Hypothalamus (tissue), 51 donors: ENCODE measurements at places on chromosomes 11 and 22.

DNA sequence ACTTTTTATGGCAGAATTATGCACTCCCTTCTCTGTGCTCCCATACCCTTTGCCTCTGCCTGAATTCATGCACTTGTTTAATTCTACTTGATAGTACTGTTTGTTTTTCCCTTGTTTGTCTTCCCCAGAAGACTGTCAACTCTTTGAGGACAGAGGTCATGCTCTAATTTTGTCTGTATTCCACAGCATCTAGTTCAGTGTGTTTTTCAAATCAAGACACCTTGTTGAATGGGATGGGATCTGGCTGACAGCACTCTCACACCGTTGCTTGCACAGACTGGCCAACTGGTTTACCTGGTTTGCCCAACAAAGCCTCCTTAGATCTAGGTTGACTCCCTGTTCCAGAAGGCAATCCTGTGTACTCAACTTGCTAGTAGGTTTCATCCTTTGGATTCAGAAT lies 121.2 kb upstream of the TIMP3 start:
- DNase-seq: no peak

DNA sequence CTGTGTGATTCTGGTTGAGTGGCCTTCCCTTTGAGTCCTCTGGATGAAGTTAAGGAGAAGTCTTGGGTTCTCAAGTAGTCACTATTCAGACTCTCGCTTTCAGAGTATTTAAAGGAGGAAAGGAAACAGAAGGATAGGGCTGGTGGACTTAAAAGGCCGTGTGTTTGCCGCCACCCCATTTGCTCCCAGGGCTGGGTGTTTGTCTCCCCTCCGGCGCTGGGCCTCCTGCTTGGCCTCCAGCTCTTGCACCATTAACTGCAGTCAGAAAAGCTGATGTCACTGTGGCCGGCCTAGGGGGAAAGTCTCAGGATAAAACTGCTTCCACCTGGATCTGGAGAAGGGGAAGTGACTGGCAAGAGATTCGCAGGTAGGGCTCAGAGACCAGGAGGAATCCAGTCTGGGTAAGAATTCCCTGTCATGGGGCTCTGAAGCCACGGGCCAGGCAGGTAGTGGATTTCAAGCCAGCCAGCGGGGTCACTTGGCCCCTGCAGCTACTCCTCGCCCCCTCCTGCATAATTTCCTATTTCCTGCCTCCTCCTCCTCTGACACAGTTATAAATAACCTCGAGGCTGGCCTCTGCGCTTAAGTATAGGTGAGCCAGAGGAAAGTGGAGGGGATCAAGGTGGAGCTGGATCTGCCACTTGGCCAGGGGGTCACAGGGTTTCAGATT lies 17.1 kb downstream of the TIMP3 start:
- DNase-seq: no peak

DNA sequence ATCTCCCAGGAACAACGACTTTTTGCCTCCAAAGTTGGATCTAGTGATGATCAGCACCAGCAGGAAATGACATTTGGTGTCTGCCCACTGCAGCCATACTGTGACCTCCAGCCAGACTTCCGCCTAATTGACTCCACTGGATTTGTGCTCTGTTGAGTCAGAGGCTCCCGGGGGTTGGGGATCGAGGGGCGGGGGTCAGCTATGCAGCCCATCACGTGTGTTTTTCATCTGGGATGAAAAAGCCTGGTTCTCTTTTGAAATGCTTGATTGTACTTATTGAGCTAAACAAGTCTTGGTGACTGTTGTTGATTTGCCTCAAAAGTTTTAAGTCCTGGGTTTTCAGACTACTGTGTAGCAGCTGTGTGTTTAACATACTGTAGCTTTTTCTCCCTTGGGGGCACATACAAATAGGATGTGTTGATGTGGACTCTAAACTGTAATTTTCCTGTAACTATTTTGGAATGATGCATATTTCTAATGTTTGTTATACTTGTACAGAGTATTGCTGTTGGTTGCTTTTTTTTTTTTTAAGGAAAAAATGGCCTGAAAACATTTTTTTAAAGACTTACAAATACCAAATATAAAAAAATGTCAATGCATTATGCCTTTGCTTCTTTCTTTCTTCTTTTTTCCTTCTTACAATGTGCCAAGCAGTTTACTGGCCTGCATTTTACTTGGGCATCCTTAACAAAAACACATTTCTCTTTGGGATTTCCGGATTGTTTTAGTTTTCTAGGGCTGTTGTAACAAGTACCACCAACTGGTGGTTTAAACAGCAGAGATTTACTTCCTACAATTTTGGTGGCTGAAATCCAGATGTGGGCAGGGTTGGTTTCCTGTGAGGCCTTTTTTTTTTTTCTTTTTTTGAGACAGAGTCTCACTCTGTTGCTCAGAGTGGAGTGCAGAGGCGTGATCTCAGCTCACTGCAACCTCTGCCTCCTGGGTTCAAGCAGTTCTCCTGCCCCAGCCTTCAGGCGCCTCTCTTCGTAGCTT lies 46.1 kb upstream of the OR4B1 start:
- no peak for DNase-seq

DNA sequence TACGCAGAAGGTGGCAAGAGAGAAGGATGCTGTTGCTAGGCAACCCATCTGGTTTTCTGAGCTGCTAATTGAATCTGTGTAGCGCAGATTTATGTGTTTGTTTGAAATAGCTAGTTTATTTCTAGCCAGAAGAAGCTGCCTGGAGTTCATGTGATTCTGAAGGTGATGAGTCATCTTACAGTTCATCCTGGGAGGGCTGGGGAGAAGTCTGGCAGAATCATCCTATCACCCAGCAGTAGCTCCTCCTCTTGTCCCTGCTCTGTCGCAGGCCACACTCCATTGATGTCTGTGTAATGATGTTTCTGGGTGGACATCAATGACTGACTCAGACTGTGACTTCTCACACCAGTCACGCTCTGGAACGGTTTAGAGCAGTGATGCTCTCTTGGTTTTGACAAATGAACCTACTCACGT lies 4.8 kb upstream of the FBXO7 start:
- no peak for DNase-seq

- no peak for DNase-seq
These were observed 21.5 kb downstream of the PICALM start for GRCh38 chr11:86047275-86047991.

DNA sequence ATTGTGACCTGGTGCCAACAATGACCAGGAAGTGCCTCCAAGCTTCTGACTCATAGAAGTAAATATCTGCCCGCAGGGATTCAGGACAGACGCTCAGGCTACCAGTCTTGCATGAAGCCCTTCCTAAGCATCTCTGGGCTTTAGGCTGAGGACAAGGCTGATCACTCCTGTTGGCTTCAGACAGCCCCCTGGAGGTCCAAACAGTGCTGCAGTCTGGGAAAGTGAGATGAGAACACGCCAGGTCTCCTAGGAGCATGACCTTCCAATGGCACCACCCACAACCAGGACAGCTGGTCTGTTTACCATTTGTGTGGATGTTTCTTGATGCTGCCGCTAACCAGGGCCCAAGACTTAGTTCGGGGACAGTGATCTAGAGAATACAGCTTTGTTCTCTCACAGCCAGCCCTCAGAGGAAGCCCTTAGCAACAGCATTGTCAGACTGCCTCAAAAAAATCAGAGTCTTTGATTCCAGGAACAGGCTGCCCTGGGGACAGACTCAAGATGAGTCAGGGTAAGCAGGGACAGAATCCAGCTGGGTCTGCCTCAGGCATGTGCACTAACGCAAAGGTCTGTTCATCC lies 111.2 kb downstream of the ZNF280B start:
- peak; percentile 73 for DNase-seq

DNA sequence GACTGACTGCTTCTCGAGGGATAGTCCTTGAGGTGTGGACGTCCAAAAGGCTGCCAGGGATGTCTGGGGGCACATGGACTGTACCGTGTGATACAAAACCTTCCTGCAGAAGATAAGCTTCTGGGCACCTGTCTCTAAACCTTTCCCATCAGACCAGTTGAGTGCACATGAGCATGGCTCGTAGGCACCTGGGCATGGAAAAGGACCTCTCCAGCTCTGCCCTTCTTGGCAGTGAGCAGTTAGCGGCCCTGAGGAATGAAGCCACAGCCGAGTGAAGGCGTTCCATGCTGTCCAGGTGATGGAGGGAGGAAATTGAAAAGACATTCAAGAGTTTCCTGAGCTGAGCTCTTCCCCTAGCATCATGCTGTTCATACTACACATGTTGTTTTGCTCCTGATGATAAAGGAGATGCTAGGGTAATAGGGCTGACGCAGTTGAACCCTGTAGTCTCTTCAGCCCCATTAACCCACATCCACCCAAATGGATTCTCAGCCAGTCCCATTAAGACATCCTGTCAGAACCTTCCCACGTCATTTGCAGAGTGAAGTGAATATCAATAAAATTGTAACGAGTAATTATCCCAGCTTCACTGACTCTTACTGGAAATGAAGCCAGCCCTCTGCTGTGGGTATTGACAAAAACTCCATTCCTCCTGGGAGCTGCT lies 138.6 kb downstream of the KIRREL3 start:
- DNase-seq: no peak

DNA sequence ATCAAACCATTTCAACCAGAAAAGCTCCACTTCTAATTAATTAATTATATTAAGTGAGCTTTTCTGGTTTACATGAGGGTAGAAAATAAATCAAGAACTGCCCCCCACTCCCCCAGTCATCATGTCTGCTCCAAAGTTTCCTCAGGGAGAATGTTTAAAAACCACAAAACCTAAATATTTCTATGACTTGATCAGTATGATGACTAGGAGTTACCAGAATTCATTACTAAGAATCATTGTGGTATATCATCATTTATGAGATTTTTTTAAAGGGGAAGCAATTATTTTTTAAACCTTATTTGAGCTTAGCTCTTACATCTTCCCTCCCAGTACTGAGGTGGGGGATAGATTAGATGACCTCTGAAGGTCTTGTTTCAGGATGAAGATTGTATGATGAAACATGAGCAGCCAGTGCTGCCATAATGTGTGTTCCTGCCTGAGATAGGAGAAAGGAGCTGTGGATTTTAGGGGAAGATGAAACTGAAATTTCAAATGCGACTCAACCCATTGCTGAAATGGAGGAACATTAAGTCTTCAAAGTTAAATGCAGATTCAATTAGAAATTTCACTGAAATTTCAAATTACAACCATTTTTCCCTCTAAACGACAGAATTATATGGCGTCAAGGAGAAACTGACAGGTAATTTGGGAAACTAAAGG lies 401.3 kb upstream of the CADM1 start:
- DNase-seq: no peak

- DNase-seq: no peak
These were observed 23.6 kb upstream of the CASP4 start for GRCh38 chr11:104991994-104992393.

DNA sequence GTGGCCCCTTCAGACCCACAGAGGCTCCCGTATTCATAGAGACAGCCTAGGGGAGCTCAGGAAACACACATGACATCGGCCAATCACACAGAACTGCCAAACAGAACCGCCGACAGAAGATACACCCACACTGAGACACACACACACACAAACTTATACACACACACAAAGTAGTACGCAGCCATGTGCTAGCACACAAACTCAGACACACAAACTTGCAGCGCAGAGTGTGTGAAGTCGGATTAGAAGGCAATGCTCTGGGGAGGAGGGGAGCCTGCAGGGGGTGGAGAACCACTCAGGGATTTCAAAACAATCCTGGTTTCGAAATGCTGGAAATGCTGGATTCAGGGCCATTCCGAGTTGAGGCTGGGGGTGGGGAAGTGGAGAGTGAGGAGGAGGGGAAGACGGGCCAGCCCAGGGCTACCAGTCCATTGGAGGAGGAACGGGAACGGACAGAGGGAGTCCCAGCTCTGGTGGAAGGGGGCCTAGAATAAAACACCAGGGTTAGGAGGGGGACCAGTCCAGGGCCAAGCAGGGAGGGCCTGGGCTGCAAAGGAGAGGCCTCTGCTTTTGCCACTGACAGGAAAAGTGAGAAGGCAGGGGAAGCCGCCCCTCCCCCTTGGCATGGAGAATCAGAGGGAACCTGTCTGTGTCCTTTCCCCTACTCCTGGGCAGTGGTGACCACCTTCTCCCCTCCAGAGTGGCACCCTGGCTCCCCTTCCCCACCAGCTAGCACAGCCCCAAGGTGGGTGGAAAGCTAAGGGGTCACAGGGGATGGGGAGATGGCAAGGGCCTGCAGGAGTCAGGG lies 4.4 kb downstream of the BCL9L start:
- no peak for DNase-seq

DNA sequence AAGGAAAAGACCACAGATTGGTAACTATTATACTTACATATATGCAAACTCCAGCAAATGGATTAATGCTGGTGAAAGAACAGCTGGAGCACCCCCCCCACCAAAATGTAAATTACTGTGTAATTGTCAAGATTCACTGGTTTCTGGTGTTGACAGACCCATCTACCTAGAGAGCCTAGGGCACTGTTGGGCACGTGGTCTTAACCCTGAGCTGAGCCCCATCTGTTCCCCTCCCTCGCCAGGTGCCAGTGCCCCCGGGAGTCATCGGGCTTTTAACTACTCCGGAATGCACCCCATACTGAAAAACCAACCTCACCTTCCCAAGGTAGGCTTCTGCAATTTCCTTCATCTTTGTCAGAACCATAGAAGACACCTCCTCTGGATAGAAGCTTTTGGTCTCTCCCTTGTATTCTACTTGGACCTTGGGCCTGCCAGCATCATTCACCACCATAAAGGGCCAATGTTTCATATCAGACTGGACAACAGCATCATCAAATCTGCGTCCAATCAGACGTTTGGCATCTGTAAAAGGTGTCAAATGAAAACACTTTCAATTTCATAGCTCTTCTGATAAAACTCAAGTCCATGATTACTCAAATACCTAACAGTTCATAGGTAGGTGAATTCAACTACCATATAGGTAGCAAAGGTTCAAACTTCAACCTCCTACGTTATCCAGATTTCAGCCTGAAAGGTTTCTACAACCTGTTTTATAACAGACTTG lies 1.5 kb downstream of the HSPA8 start:
- no peak for DNase-seq

GRCh38 chr11:124945826-124946225 lies 8.2 kb upstream of the CCDC15 start:
- DNase-seq: no peak

DNA sequence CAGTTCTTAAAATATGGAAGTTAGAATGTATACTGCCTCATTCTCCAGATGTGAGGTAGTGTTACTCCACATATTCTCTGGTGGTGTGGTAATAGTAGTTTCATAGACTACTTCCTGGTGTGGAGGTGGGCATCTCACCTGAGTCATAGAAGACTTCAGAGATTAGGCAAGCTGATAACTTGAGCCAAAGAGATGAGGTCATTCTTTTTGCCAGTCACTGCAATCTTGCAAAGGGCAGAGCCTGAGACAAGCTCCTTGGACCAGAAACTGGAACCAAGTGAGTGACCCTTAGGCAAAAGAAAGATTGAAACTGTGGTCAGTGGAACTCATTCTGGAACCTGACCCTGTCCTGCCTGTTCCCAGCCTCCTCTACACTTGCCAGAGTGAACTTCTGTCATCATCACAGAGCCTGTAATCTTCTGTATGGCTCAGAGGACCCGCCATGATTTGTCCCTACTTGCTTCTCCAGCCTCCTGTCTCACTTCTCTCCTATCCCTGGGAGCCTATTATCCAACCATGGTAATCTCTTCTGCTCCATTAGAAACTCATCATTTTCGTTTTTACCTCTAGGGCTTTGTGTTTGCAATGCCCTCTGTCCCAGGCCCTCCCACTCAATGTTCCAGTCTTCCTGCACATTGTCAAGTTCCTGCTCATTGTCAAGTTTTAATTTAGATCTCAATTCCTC lies 10.6 kb upstream of the CCDC83 start:
- DNase-seq: no peak

GRCh38 chr11:924406-925157 lies 1.1 kb upstream of the AP2A2 start:
- no peak for DNase-seq

GRCh38 chr22:40957601-40958000 lies 6.4 kb downstream of the RBX1 start:
- no peak for DNase-seq
